ENCODE measurements at places on chromosomes 1 and 21.
A peak's percentile ranks its signal among the peaks of the same experiment; 100 is the strongest.

- H3K27me3 ChIP-seq: no peaks in the 10 kb centered on the region
- no peak for DNase-seq
- H3K36me3 ChIP-seq: no peaks in the 10 kb centered on the region
- H3K4me3 ChIP-seq: no peak overlapping the region
Observed at GRCh38 chr1:97816927-97817326, 103.9 kb downstream of the DPYD start.

- no peaks in the 10 kb centered on the region for H3K4me1 ChIP-seq
- no peak overlapping the region for H3K27ac ChIP-seq
- H3K36me3 ChIP-seq: no peaks in the 10 kb centered on the region
Observed at GRCh38 chr21:43274946-43275310, 106.1 kb downstream of the CRYAA start.

DNA sequence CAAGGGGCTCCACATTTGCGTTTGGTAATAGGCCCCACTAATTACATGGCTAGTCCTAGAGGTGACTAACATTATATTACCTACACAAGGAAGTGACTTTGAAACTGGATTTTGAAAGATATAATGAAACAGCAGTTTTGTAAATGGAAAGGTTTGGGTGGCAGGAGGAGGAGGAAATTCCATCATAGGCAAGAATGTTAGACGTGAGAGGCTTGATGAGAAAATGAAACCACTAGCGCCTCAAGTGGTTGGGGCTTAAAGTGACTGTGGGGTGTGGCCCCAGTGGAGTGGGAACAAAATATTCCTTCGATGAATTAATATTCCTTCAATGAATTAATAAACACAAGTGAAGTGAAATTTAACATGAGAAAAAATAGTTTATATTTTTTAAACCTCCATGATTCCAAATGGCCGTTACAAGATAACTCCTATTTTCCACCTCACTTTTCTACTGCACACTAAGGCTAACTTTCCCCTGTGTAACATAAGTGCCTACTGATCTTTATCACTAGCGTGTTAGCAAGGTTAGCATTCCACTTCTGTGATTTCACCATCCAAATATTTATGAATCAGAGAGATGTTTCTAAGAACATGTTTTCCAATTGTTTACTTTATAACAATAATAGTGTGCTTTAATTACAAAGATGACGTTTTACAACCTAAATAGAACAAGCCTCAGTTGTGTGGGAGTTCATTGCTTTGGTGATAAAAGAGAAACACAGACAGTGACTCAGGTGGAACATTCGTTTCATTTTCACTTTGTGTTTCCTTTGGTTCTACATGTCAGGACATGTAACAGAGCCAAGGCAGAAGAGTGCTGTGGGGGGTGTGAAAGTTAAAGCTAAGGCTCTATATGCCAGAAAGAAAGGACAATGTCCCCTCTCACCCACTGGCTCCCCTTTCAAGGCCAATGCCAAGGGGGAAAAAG lies 12.5 kb upstream of the ATF3 start:
- H3K4me3 ChIP-seq: no peak overlapping the region
- no peaks in the 10 kb centered on the region for H3K27me3 ChIP-seq
- H3K36me3 ChIP-seq: no peaks in the 10 kb centered on the region

GRCh38 chr1:71498542-71498941 lies 417.7 kb upstream of the ZRANB2 start:
- no peaks in the 10 kb centered on the region for H3K27me3 ChIP-seq
- H3K36me3 ChIP-seq: no peaks in the 10 kb centered on the region
- DNase-seq: no peak
- H3K4me3 ChIP-seq: no peak overlapping the region
- no peaks in the 10 kb centered on the region for H3K4me1 ChIP-seq

- no peak overlapping the region for H3K27ac ChIP-seq
- no peak for DNase-seq
- no peaks in the 10 kb centered on the region for H3K36me3 ChIP-seq
- no peak overlapping the region for H3K4me3 ChIP-seq
Observed at GRCh38 chr1:183205196-183205781, 19.2 kb downstream of the LAMC2 start.

- H3K27me3 ChIP-seq: no peaks in the 10 kb centered on the region
- H3K4me1 ChIP-seq: no peaks in the 10 kb centered on the region
- H3K36me3 ChIP-seq: no peaks in the 10 kb centered on the region
Observed at GRCh38 chr1:181043025-181043888, 9.5 kb downstream of the MR1 start.

GRCh38 chr1:56676571-56677035 lies 31.5 kb downstream of the PRKAA2 start:
- DNase-seq: peak; percentile 19
- H3K36me3 ChIP-seq: no peaks in the 10 kb centered on the region
- H3K4me3 ChIP-seq: no peak overlapping the region

DNA sequence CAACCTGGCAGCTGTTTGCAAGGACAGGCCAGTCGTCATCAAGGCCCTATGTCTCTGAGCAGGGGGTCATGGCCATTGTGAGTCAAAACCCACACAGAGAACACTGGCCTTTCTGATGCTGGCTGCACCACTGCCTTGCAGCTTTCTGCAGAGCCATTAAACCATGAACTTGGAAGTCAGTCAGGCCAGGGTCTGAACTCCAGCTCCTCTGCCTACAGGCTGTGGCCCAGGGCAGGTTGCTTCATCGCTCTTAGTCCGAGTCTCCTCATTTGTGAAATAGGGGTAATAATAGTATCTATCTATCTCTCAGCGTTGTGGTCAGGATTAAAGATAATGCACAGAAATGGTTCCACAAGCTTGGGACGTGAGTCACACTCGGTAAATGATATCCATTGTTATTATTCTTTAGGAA lies 35.8 kb upstream of the HIVEP3 start:
- peak; percentile 58 for DNase-seq
- H3K4me3 ChIP-seq: no peak overlapping the region
- no peaks in the 10 kb centered on the region for H3K27me3 ChIP-seq

- no peaks in the 10 kb centered on the region for H3K36me3 ChIP-seq
- no peaks in the 10 kb centered on the region for H3K4me1 ChIP-seq
- H3K4me3 ChIP-seq: no peak overlapping the region
- no peak for DNase-seq
- H3K27ac ChIP-seq: no peak overlapping the region
- H3K27me3 ChIP-seq: no peaks in the 10 kb centered on the region
Observed at GRCh38 chr1:195569934-195570333, 1038.3 kb downstream of the KCNT2 start.

GRCh38 chr1:245874942-245875580 lies 632.0 kb downstream of the SMYD3 start:
- no peak overlapping the region for H3K27ac ChIP-seq
- H3K27me3 ChIP-seq: no peaks in the 10 kb centered on the region
- H3K36me3 ChIP-seq: peaks cover 2% of the 10 kb centered on the region
- peaks cover 5% of the 10 kb centered on the region for H3K4me1 ChIP-seq
- DNase-seq: peak; percentile 4

DNA sequence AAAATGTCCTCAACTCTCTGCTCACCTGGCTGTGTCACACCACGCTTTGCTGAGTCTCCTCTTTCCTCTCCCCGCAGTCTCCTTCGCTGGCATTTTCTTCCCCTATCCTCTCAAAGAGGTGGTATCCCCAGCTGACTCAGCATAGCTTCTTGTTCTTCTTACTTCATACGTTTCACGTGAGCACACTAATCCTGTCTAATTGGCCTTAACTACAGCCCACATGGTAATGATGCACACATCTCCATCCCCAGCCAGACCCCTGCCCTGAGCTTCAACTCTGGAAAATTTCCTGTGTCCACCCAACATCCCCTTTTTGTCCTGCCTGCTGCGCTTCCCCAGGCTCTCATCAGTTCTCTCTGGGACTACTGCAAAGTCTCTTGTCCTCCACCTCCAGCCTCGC lies 169.8 kb downstream of the TTLL7 start:
- DNase-seq: peak; percentile 39
- H3K36me3 ChIP-seq: no peaks in the 10 kb centered on the region
- H3K4me1 ChIP-seq: peaks cover 4% of the 10 kb centered on the region
- H3K27me3 ChIP-seq: no peaks in the 10 kb centered on the region
- H3K27ac ChIP-seq: no peak overlapping the region

GRCh38 chr1:6508154-6508815 lies 16.8 kb upstream of the PLEKHG5 start:
- no peak overlapping the region for H3K4me3 ChIP-seq
- H3K27ac ChIP-seq: no peak overlapping the region
- peaks cover 28% of the 10 kb centered on the region for H3K4me1 ChIP-seq
- no peaks in the 10 kb centered on the region for H3K27me3 ChIP-seq
- H3K36me3 ChIP-seq: no peaks in the 10 kb centered on the region

DNA sequence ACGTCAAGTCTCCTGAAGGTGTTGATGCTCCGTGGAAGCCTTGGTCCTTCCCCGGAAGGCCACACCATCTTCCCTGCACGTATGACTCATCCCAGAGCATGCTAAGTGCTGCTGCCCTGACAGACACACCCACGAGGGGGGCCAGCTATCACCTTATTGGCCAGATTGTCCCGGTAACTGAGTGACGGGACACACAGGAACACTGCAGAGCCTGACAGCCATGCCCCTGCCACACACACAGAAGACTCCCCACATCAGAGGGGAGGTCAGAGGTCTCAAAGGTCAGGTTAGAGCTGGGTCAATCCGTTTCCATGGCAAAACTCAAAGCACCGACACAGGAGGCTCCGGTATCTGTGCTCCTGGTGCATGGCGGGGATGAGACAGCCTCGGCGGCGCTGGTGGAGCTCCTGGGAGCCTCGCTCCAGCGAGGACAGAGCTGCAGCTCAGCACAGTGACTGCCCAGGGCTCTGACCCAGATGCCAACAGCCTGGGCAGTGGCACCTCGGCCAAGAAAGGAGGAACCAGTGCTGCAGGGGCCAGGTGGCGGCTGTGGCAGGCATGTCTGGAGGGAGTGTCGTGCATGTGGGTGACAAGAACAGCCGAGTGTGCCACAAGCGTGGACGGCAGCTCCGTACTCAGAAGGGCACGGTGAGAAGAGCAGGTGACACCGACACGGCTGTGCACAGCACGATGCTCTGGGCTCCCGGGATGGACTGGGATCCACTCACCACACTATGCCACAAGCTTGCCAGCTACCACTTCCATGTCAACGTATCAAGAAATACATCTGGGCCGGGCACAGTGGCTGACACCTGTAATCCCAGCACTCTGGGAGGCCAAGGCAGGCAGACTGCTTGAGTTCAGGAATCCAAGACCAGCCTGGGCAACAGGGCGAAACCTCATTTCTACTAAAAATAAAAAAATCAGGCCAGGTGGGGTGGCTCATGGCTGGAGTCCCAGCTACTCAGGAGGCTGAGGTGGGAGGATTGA lies 14.8 kb upstream of the TMEM240 start:
- DNase-seq: peak; percentile 15
- H3K27me3 ChIP-seq: no peaks in the 10 kb centered on the region
- no peak overlapping the region for H3K27ac ChIP-seq
- H3K4me1 ChIP-seq: peaks cover 2% of the 10 kb centered on the region
- H3K4me3 ChIP-seq: no peak overlapping the region

DNA sequence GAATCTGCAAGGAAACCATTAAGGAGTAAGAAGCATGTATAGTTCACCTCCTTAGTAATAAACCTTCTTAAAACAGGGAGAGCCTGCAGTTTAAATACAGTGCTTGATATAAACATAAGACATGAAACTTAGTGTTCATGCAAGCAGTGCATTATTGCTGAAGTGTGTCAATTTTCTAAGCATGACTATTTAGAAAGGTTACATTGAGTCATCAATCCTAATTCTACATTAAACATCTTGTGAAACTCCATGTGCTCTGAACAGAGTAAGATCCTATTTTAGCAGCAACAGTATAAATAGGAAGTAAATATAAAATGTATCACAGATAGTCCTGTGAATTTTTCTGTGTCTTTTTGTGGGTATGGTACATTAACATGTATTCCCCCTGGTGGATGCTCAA lies 135.5 kb downstream of the ESRRG start:
- H3K27ac ChIP-seq: no peak overlapping the region
- H3K4me3 ChIP-seq: no peak overlapping the region
- no peaks in the 10 kb centered on the region for H3K4me1 ChIP-seq
- DNase-seq: no peak
- H3K27me3 ChIP-seq: no peaks in the 10 kb centered on the region

GRCh38 chr1:38125837-38126520 lies 79.4 kb upstream of the POU3F1 start:
- no peaks in the 10 kb centered on the region for H3K36me3 ChIP-seq
- H3K27ac ChIP-seq: peak overlapping the region; percentile 32
- H3K4me1 ChIP-seq: peaks cover 36% of the 10 kb centered on the region
- no peaks in the 10 kb centered on the region for H3K27me3 ChIP-seq
- peak; percentile 78 for DNase-seq
- no peak overlapping the region for H3K4me3 ChIP-seq

- H3K36me3 ChIP-seq: no peaks in the 10 kb centered on the region
- no peak overlapping the region for H3K27ac ChIP-seq
- H3K4me1 ChIP-seq: no peaks in the 10 kb centered on the region
- peaks cover 18% of the 10 kb centered on the region for H3K27me3 ChIP-seq
- H3K4me3 ChIP-seq: no peak overlapping the region
Observed at GRCh38 chr1:75124510-75124909, 9.7 kb upstream of the LHX8 start.

- H3K4me1 ChIP-seq: peaks cover 8% of the 10 kb centered on the region
- H3K27me3 ChIP-seq: no peaks in the 10 kb centered on the region
- peaks cover 10% of the 10 kb centered on the region for H3K36me3 ChIP-seq
- no peak overlapping the region for H3K4me3 ChIP-seq
- no peak for DNase-seq
Observed at GRCh38 chr21:25895565-25896205, 160.9 kb downstream of the GABPA start.

- H3K27ac ChIP-seq: no peak overlapping the region
- H3K4me1 ChIP-seq: peaks cover 8% of the 10 kb centered on the region
- H3K36me3 ChIP-seq: no peaks in the 10 kb centered on the region
- H3K4me3 ChIP-seq: no peak overlapping the region
Observed at GRCh38 chr1:204147406-204148383, 4.1 kb downstream of the ETNK2 start.

DNA sequence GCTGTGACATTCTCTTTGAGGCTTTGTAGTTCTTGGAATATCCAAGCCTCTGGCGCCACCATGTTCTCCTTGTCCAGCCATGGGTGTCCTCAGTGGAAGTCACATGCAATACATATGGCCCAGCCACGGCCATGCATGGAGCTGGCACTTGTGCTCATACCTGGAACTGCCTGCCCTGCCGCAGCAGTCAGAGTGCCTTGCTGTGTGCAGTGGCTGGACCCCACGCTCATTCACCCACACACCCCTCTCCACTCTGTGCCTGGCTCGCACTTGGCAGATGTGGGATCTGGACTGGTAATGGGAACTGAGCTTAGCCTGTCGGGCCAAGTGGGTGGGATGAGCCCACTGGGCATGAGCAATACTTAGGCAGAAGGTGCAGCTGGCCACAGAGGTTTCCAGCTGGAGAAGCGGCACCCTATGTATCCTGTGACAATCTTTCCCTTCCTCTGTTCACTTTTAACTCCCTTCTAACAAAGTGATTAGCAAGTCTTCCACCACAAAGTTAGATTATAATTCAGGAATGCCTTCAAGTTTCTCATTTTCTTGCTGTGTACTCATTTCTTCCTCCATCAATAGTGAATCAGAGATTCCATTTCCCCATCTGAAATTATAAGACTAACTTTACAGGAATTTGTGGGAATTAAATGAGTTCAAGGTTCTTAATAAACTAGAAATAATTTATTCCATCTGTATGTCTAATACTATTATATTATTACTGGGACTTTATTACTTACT lies 351.6 kb upstream of the NCAM2 start:
- H3K36me3 ChIP-seq: no peaks in the 10 kb centered on the region
- no peak overlapping the region for H3K4me3 ChIP-seq
- DNase-seq: no peak
- no peak overlapping the region for H3K27ac ChIP-seq
- H3K27me3 ChIP-seq: no peaks in the 10 kb centered on the region
